NCI-H1092 (cell line): ENCODE measurements at places on chromosomes 6 and 20.

DNA sequence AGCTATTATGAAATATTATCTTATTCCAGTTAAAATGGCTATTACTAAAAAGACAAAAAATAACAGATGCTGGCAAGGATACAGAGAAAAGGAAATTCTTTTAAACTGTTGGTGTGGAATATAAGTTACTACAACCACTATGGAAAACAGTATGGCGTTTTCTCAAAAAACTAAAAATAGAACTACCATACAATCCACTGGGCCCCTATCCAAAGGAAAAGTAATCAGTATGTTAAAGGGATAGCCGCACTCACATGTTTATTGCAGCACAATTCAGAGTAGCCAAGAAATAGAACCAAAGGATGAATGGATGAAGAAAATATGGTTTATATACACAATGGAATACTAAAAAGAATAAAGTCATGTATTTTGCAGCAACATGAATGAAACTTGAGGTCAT is 303.8 kb upstream of the ECI2 start:
- DNase-seq = no peak

- no peak for DNase-seq
Measured at GRCh38 chr6:151229401-151230276, 10.1 kb upstream of the AKAP12 start.

DNA sequence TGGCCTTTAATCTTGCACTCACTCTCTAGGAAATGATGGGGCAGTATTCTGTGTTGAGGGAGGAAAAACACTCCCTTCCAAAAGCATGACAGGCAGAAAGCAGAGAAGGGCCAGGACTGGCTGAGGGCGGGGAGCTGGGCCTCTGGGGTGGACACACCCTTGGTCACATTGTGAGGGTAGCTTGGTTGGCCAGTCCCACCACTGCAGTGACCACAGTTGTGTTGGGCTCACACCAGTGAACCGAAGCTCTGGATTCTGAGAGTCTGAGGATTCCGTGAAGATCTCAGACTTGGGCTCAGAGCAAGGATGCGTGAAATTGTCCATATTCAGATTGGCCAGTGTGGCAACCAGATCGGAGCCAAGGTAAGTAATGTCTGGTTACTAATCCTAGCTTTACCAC is at the start of gene TUBB1:
TUBB1 (plus strand) TSS at position 213 of the 400 bp plus-strand sequence; CDS start at position 307, 94 bp downstream.
- no peak for DNase-seq

GRCh38 chr6:39426073-39426456 is 103.6 kb upstream of the KCNK16 start:
- DNase-seq = no peak

- DNase-seq = peak; percentile 54
Measured at GRCh38 chr20:33933469-33933909, 60.2 kb upstream of the RALY start.

DNA sequence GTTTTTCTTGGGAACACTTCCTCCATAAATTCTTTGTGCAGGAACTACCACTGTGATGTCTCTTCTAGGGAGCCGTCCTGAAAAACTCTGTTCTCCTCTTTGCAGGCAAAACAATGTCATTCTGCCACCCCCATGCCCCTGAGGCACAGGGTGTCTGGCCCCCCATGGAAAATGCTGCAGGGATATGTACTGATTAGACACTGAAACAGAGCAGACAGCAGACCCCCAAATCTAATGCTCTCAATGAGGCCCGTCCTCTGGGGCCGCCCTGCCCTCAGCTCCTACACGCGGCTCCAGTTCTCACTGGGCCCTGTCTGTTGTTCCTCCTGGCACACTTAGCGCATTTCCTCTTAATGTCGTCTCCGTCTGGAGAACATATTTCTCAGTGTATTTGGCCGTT is 97.5 kb downstream of the LAMP5 start:
- DNase-seq = no peak

DNA sequence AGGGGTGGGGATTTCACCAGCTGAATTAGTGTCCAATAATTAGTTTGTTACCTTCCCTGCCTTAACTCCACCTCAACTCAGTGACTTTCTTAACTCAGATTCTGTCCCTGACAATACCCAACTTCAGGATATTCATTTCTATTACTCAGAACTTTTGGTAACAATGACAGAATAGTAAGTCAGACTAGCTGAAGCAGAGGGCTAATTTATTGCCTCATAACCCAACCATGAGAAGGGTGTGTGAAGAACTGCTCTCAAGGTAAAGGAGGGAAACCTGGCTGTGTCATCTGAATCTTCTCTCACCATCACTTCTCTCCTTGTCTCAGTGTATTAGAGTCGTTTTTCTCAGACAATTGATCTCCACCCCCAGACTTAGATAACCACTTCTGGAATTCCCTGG is 1.2 kb upstream of the PI3 start:
- DNase-seq = no peak

- no peak for DNase-seq
Measured at GRCh38 chr6:136228814-136229213, 21.3 kb downstream of the MTFR2 start.

DNA sequence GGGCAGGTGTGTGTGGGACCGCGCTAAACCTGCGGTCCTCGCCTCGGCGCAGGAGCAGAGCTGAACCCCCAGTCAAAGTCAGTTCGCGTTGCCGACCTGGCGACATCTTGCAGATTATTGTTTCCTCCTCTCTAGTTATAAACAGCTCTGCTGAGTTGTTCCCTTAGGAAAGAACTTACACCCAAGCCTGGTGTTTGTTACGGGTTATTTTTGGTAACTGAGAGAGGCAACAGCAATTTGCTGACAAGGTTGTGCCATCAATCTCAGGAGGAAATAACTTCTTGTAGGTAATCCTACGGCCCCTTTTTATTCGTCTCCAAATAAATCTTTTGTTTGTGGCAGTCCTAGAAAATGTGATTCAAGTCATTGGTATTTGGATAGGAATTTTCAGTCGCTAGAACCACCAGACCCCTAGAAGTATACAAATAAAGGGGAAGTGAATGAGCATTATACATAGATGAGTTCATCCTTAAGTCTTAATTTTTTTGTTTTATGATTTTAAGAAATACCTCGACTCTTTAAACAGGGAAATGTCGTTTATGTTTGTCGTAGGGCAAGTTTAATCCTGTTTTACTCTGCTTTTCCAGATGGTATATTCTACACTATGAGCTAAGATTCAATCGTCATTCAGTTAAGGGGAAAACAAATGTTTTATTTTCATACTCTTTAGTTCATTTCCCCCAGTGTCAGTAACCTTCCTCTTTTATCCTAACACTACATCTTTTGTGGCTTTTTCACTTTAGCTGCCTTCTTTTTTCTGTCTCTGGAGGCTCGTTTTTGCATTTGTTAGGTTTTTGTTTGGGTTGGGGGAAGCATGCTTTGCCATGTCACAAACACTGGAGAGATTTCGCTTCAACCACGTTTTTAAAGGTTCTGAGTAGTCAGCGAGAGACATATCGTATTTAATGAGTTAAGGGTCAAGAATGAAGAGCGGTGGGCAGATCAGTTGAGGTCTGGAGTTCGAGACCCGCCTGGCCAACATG is 1.2 kb downstream of the PM20D2 start:
- DNase-seq = no peak
